PC-3 (cell line): ENCODE measurements at places on chromosomes 2 and 18. TPM values are rescaled to one million over a fixed set of nuclear protein-coding genes. Genes with fewer than 3 reads are reported as not detected.

RBM43 gene
- 2.5 and 2.6 TPM in 2 replicates for total RNA-seq

TGFA gene
- 45.0 and 54.7 TPM in 2 replicates for total RNA-seq

GPR45 gene
- total RNA-seq, result not detected in 2 replicates

OST4 gene
- total RNA-seq, result 244 and 258 TPM in 2 replicates

SERPINB4 gene
- 0.40 TPM in 1 of 2 replicates, not detected in the other for total RNA-seq

LIMS3 gene
- 0.26 TPM in 1 of 2 replicates, not detected in the other for total RNA-seq

CXCR1 gene
- not detected in 2 replicates for total RNA-seq

CNTNAP5 gene
- total RNA-seq, result not detected in 2 replicates

KRTCAP3 gene
- total RNA-seq, result 0.22 TPM in 1 of 2 replicates, not detected in the other

MOGAT1 gene
- not detected in 2 replicates for total RNA-seq

ELAC1 gene
- total RNA-seq, result 1.7 and 4.4 TPM in 2 replicates

DNA sequence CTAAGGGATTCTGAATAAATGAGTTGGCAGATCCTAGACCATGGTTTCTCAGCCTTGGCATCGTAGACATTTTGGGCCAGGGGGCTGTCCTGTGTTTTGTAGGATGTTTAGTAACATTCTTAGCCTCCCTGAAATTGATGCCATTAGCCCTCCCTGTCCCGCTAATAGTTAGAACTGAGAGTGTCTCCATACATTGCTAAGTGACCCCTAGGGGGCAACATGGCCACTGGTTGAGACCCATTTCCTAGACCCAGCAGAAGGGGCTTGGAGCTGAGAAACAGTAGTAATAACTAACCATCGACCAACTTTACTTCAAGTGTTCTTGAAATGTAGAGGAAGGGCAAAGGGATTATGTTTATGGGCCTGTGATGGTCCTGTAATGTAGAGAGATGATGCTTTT, 40.8 kb downstream of the KCMF1 start:
- no peak for DNase-seq

GRCh38 chr2:216535454-216535995, 36.9 kb downstream of the RPL37A start:
- DNase-seq, result peak; percentile 40

DNA sequence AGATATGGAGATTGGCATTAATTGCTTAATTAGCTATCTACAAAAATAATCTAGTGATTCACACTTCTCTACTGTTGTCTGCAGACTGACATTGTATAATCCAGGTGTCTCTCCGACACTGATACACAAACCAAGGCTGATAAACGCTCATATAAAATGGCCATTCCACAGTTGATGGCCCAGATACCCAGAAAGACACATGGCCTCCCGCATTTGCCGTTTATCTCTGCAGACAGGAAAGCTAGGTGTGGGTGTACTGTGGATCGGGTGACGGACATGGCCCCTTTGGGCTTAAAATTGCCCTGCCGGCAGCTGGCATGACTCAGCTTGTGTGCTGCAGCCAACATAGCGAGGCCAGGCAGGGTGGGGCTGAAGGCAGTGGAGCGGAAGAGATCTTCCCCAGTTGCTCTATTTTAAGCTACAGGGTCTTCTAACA, 18.5 kb downstream of the PMAIP1 start:
- DNase-seq, result peak; percentile 91

- no peak for DNase-seq
Observed at GRCh38 chr2:85578243-85579180, 1.1 kb downstream of the VAMP8 start.

DNA sequence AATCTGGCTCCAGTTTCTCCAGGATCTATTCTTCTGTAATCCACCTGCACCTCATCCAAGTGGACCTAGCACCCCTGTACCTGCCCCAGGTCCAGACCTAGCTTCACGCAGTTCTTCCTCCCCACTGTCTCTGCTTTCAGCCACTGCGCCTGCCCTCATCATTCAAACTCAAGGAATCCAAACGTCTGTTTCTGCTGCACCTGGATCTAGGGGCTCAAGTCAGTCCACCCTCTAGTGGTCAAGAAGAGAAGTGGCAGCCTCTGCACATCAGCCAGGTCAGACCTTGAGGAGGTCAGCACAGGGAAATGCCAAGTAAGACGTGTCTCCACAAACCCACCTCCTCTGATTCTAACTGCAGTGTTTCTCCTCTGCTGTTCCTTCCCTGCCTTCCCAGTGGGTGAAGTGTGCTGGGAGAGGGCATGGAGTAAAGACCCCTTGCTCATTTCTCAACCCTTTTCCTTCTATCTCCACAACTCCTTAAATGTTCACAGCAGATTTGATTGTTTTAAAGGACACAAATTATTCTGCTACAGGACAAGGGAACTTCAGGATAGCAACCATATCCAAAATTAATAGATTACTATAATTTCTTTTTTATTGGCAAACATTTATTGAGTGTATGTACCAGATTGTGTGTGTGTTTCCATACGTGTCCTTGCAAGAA, 8.6 kb upstream of the RNF152 start:
- peak; percentile 73 for DNase-seq

DNA sequence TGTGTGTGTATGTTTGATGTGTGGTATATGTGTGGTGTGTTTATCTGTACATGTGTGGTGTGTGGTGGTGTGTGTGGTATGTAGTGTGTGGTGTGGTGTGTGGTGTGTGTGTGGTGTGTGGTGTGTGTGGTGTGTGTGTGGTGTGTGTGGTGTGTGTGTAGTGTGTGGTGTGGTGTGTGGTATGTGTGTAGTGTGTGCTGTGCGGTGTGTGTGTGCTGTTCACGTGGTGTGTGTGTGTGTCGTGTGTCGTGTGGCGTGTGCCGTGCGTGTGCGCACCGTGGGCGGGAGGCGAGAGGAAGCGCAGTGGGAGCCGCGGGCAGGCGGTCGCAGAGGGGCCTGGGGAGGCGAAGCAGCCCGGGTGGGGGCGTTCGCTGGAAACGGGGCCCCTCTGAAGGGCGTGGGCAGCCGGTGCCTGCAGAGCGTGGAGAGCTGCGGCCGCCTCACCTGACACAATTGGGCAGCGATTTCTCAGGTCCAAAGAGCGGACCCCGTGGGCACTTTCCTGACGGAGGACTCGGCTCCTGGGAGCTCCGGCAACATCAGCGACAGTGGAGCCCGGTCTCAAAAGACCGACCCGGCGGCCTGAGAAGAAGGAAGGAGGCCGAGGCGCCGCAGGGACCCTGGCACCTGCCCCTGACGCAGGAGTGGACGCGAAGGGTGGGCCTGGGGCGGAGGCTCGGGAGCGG, 741.1 kb upstream of the SALL3 start:
- DNase-seq, result no peak

GRCh38 chr2:72316774-72317173, 169.1 kb upstream of the CYP26B1 start:
- DNase-seq, result no peak

- no peak for DNase-seq
Observed at GRCh38 chr2:218780046-218780445, 1.9 kb upstream of the CYP27A1 start.

- DNase-seq, result no peak
Observed at GRCh38 chr2:216553482-216554240, 55.0 kb downstream of the RPL37A start.

- no peak for DNase-seq
Observed at GRCh38 chr2:146748046-146748445, 1096.8 kb upstream of the ACVR2A start.

GRCh38 chr2:109133746-109134145, 4.7 kb downstream of the SH3RF3 start:
- DNase-seq, result no peak

- DNase-seq, result no peak
Observed at GRCh38 chr2:211344289-211344688, 787.9 kb downstream of the CPS1 start.

DNA sequence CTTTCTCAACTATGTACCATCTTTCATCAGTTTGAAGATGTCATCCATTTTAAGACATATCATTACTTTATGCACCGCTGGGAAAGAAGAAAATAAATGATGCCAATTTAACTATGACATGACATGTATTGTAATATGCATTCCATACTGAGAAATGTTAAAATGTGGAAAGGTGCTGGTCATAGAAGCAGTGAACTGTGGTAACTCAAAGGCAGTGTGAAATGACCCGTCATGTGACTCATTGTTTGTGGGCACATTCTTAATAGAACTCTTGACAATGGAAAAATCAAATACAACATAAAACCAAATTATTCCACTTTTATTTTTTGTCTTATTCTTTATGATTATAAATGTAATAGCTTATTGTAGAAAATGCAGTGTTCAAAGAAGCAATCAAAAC, 455.0 kb upstream of the ST6GAL2 start:
- no peak for DNase-seq

- no peak for DNase-seq
Observed at GRCh38 chr2:74226648-74227213, 28.3 kb downstream of the MTHFD2 start.

- DNase-seq, result no peak
Observed at GRCh38 chr2:188600536-188601210, 309.0 kb downstream of the GULP1 start.

GRCh38 chr2:171747371-171747770, 60.1 kb downstream of the DYNC1I2 start:
- DNase-seq, result no peak

DNA sequence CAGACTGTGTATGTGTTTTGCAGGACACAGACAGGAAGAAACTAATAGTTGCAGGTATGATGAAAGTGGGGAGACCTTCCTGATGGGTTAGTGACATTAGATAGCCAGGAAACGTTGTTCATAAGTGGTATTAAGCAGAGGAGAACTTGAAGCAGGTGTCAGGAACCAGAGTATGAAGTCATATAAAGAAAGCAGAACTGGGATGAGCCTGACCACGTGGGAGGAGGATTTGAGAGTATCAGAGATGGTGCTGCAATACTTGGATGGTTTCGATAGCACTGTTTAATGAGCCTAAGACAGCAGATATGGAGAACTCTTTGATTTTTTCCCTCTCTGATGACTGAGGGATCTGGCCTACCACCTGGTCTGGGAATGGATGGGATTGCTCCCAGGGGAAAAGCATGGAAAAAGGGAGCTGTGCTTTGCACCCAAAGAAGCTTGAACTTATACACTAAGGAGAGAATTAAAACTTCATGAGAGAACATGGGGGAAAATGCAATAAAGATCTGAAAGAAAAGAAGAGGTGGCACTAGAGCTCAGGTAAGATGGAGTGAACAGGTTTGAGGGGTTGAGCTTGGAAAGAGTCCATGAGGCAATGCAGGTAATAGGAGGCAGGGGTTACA, 226.0 kb upstream of the LRRTM1 start:
- no peak for DNase-seq

GRCh38 chr2:37770797-37771196, 99.4 kb upstream of the CDC42EP3 start:
- no peak for DNase-seq

DNA sequence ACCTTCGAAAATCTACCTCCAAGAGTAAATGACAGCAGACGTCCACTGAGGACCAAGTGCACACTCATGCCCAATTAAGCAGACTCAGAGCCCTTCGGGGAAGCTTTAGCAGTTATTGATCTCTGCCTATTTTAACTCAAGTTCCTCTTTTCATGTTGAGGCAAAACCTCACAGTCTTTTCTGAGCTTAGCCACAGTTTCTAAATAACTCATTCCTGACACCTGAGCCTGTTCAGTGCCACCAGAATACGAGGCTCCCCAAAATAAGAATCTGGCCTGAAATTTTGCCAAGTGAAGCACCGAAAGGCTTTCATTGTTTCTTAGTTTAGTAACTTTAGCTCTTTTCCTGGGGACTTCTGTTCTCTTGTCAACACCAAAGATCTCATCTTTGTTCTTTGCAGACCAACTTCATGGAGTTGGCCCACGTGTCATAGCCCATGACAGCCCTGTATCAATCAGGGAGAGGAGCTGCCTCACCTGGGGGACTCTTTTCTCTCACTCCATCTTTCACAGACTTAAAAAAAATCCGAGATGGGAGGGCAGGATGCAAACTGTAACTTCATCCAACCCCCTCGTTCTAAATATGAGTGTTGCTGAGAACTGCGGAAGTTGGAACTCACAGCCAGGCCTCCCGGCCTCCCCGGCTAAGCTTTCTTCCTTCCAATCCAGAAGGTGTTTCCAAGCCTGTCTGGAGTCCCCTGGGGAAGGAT, 22.2 kb downstream of the INPP5D start:
- DNase-seq, result no peak

- peak; percentile 30 for DNase-seq
Observed at GRCh38 chr2:85920810-85921545, 32.2 kb upstream of the ST3GAL5 start.

GRCh38 chr2:146853741-146854444, 990.9 kb upstream of the ACVR2A start:
- peak; percentile 22 for DNase-seq

- DNase-seq, result no peak
Observed at GRCh38 chr2:108920686-108921085, 68.3 kb downstream of the EDAR start.

DNA sequence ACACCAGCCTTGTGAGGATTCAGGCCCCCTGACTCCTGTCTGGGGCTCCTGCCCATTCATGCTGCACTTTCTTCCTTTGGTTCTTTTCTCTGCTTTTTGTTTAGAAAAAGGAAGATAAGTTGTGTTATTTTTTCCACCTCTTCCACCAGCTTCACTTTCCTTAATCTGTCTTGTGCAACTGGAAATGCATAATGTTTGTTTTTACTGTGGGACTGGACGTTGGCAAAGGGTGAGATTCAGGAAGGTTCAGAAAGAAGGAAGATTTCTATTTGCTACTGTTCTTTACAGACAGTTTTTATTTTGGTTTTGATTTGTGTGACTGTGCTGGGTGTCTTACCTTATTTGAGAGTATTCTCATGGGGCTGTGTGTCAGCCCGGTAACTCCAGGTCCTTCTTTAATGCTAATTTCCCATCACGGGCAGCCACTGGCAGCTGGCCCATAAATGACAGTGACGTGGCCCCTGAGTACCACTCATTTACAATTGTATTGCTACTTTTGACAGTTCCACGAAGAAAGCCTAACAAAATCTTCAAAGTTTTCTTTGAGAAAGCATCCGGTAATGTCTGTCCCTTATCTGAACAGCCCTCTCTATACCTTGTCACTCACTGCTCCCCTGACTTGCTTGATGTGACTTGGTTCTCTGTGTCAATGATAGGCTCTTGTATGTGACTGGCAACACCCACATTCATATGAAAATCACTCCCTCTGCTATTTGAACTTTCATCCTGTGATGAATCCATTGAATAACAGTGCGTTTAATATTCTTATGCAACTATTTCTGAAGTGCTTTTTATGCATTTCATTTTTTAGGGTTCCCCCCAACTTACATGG, 32.7 kb downstream of the RHBDD1 start:
- no peak for DNase-seq

DNA sequence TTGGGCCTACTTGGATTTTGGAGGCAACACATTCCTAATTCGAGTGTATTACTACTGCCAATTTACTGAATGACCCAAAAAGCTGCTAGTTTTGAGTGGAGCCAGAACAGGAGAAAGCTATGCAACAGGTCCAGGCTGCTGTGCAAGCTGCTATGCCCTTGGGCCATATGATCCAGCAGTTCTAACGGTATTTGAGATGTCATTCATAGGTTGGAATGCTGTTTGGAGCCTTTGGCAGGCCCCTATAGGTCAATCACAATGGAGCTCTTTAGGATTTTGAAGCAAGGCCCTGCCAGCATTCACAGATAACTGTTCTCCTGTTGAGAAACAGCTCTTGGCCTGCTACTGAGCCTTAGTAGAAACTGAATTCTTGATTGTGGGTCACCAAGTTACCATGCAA, 368.7 kb downstream of the CDH19 start:
- no peak for DNase-seq
